NCI-H2029 treated with DMSO at 0.1 percent for 48 hours (cell line): ENCODE measurements at places on chromosomes 7 and 10.

GRCh38 chr7:142812437-142813215 is 41.9 kb downstream of the PRSS2 start:
- no peak for DNase-seq

GRCh38 chr7:102306916-102307677 is 20.4 kb downstream of the SH2B2 start:
- DNase-seq = no peak

GRCh38 chr7:31003721-31004120 is 40.0 kb downstream of the GHRHR start:
- DNase-seq = no peak

DNA sequence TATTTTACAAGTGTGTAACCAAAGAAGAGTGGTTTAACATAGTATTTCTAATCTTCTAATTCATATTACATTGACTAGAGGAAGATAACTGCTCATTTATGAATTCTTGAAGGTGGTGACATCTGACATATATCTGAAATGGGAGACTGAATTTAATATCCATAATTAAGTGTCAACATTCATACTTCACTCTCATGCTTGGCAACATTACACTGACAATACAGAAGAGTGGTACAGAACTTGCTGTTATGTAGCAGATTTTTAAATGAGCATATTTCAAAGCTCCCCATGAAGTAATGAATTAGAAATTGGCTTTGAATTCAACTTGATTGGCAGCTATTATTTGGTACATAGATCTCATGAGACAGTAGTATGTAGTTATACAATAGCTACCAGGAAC is 125.8 kb upstream of the POT1 start:
- no peak for DNase-seq

GRCh38 chr10:15852111-15852557 is 8.2 kb downstream of the MINDY3 start:
- DNase-seq = no peak

- no peak for DNase-seq
These were observed 138.4 kb downstream of the CREB5 start for GRCh38 chr7:28550580-28551186.

- DNase-seq = peak; percentile 41
These were observed 69.5 kb downstream of the NPSR1 start for GRCh38 chr7:34727464-34727995.

DNA sequence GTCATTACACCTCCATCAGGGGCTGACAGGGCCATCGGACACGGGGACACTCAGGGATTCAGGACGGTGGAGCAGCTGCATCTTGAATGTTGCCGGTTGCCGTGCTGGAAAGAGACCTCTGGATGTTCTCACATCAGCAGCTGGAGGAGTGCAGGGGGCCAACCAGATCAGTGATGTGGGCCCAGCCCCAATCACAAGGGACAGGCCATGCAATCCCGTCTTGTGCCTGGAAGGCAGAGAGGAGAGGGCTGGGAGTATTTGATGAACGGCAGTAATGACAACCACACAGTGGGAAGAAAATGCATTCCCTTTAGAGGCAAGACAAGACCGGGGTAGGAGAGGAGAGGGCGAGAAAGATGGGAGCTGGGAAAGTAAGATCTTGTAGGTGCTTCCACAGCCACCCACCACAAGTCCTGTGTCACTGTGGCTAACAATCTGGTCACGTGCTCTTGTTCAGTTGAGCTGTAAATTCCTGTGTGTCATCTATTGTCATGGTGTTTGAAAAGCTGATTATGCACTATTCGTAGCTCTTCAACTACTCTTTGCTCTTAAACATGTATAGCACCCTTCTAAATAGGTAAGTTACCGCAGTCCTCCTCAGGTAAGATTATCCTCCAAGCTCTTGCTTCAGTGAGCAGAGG is 85.9 kb upstream of the LEP start:
- DNase-seq = no peak
